ENCODE measurements at places on chromosomes 5 and 9. TPM values are rescaled to one million over a fixed set of nuclear protein-coding genes. Genes with fewer than 3 reads are reported as not detected.

- DNase-seq: no peak
Measured at GRCh38 chr5:151047814-151048425, 27.5 kb downstream of the GPX3 start.

GRCh38 chr9:128731691-128732090, 7.8 kb upstream of the ZDHHC12 start:
- no peak for DNase-seq

GRCh38 chr9:133440874-133441273, 18.7 kb downstream of the ADAMTS13 start:
- no peak for DNase-seq

DNA sequence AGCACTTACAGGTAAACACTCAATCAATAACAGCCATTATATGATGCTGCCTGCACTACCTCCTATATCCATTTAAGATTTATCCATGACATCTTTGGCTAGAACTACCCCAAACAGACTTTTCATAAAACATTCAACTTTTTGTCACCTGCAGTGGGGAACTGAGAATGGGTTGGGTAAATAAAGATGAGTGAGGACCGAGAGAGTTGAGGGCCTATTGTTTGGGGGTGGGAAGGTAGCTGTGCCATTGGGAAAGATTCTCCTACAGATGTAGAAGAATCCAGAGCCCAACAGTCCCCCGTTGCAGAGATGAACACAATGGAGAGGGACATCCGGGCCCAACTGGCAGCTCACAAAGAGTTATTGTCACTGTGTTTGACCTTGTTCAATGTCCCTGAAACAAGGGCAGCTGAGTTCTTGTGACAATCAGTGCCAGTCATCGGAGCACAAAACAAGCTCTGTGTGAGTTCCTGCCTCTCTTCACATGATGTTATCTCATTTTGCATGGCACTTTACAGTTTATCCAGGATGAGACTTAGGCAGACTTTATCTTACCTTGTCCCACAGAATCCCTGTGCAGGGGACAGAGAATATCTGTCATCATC, 11.5 kb upstream of the SLC31A2 start:
- no peak for DNase-seq

DNA sequence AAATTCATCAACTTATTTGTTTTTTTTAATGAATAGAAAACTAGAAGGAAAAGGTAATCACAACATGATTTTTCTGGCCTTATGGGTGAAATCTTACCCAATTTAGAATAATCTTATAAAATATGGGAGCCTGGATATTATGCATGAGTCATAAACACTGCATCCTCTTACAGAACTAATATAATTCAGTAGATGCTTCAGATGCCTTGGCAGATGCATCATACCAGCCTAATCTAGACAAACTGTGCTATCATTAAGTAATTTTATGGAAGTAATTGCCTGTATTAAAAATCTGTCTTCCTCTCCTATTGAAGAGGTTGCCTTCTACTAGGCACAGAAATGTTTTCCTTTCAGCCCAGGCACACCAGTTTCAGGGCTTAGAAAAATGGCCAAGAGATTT, 2384.6 kb upstream of the WWC1 start:
- no peak for DNase-seq

Gene SPOCK1
- total RNA-seq: 5.0 TPM
